ENCODE measurements at places on chromosomes 13 and 19. TPM values are rescaled to one million over a fixed set of nuclear protein-coding genes. Genes with fewer than 3 reads are reported as not detected.

Gene KIR3DL2
- total RNA-seq = not detected

Gene ZNF665
- 1.4 TPM for total RNA-seq

Gene LILRB5
- not detected for total RNA-seq

Gene EFNA2
- not detected for total RNA-seq

Gene THSD1
- 4.9 TPM for total RNA-seq

Gene ARMC6
- 32.0 TPM for total RNA-seq

Gene ADPRHL1
- 3.5 TPM for total RNA-seq

Gene PABPC3
- total RNA-seq = 0.23 TPM

Gene DCLK1
- total RNA-seq = 8.4 TPM

Gene PGLYRP1
- total RNA-seq = not detected

Gene ZNF99
- not detected for total RNA-seq

Gene LGALS13
- not detected for total RNA-seq

Gene KIR2DL1
- not detected for total RNA-seq

Gene ZNF260
- 5.7 TPM for total RNA-seq

- peaks cover 100% of the 10 kb centered on the region for H3K36me3 ChIP-seq
- H3K27me3 ChIP-seq = no peaks in the 10 kb centered on the region
- H3K4me1 ChIP-seq = peaks cover 8% of the 10 kb centered on the region
- no peak overlapping the region for H3K27ac ChIP-seq
Observed at GRCh38 chr19:50008532-50008931, 16.6 kb downstream of the VRK3 start.

- no peaks in the 10 kb centered on the region for H3K36me3 ChIP-seq
- H3K4me3 ChIP-seq = no peak overlapping the region
- no peak for DNase-seq
- no peak overlapping the region for H3K27ac ChIP-seq
- H3K4me1 ChIP-seq = no peaks in the 10 kb centered on the region
Observed at GRCh38 chr13:109743706-109744453, 42.5 kb downstream of the IRS2 start.

DNA sequence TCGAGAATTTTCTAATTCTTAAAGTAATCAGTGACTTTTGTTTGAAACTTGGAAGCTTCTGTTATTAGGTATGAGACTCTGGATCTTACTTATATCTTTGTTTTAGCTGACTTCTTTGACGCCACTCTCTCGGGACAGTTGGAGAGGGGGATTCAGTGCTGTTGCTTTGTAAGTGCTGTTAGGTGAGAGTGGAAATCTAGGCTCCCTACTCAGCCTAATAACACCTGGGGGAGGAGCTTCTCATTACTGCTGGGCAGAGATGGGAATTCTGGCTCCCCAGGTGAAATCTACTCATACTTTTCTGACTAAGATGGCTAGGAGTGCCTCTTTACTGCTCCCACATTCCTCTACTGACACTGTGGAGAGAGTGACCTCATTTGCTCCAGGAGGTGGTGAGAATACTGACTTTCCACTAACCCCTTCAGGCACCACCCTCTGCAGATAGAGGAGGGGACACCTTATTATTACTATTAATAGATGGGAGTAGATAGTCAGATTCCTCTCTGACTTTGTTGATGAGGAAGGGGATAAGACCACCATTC, 324.9 kb upstream of the SPRY2 start:
- H3K4me3 ChIP-seq = no peak overlapping the region
- H3K4me1 ChIP-seq = no peaks in the 10 kb centered on the region
- H3K36me3 ChIP-seq = no peaks in the 10 kb centered on the region
- no peak overlapping the region for H3K27ac ChIP-seq

- no peak for DNase-seq
- no peaks in the 10 kb centered on the region for H3K27me3 ChIP-seq
- peaks cover 99% of the 10 kb centered on the region for H3K36me3 ChIP-seq
- H3K4me3 ChIP-seq = no peak overlapping the region
- no peak overlapping the region for H3K27ac ChIP-seq
Observed at GRCh38 chr13:72757792-72758535, 23.7 kb downstream of the DIS3 start.

GRCh38 chr19:54271106-54271505, 9.8 kb downstream of the LILRB2 start:
- no peak overlapping the region for H3K4me3 ChIP-seq
- no peaks in the 10 kb centered on the region for H3K27me3 ChIP-seq
- H3K36me3 ChIP-seq = no peaks in the 10 kb centered on the region
- no peak for DNase-seq
- no peak overlapping the region for H3K27ac ChIP-seq
- no peaks in the 10 kb centered on the region for H3K4me1 ChIP-seq

- H3K27me3 ChIP-seq = peaks cover 17% of the 10 kb centered on the region
- no peaks in the 10 kb centered on the region for H3K4me1 ChIP-seq
- no peak overlapping the region for H3K27ac ChIP-seq
- DNase-seq = no peak
- H3K36me3 ChIP-seq = no peaks in the 10 kb centered on the region
Observed at GRCh38 chr13:60175571-60175970, 11.8 kb upstream of the DIAPH3 start.

GRCh38 chr13:35851881-35852280, 279.3 kb downstream of the DCLK1 start:
- no peaks in the 10 kb centered on the region for H3K4me1 ChIP-seq
- H3K4me3 ChIP-seq = no peak overlapping the region
- DNase-seq = no peak
- H3K27ac ChIP-seq = no peak overlapping the region
- no peaks in the 10 kb centered on the region for H3K36me3 ChIP-seq

GRCh38 chr13:48928757-48929430, 46.8 kb upstream of the FNDC3A start:
- no peak overlapping the region for H3K27ac ChIP-seq
- no peak overlapping the region for H3K4me3 ChIP-seq
- no peaks in the 10 kb centered on the region for H3K4me1 ChIP-seq

DNA sequence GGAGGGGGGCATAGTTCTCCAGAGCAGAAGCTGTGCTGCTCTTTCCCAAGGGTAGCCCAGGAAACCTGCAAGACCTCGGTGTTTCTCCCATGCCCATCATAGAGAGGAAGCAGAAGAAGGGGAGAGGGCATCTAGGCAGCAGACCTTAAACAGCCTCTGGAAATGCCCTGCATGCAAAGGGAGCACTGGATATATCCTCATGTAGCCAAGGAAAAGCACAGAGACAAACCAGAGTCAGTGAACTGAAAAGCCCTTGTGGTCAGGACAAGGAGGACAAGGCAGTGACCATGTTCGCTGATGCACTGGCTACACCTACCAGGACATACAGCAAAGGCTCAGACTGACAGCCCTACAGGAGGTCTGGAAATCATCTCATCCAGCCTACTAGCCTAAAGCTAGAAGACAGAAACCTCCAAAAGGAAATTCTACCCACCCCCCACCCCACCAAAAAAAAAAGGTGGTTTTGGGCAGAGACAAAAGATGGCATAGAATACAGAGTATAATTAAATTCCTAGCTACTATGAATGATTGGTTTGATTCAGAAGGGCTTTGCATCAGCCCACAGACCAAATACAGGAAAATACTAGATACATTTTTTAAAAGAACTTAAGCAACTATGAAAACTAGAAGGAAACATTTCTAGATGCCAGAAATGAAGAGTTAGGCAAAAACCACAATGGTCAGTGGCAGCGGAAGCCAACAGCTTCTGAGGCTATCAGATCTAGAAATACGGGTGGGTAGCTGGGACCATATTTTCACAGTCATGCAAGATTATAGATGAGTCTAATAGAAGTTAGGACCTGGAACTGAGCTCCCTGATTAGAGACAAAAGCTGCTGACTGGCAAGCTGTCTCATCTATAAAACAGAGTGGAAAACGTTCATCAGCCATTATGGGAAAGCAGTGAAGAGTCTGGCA, 4.4 kb upstream of the TBC1D4 start:
- H3K27ac ChIP-seq = no peak overlapping the region
- H3K27me3 ChIP-seq = no peaks in the 10 kb centered on the region
- peaks cover 12% of the 10 kb centered on the region for H3K4me1 ChIP-seq

DNA sequence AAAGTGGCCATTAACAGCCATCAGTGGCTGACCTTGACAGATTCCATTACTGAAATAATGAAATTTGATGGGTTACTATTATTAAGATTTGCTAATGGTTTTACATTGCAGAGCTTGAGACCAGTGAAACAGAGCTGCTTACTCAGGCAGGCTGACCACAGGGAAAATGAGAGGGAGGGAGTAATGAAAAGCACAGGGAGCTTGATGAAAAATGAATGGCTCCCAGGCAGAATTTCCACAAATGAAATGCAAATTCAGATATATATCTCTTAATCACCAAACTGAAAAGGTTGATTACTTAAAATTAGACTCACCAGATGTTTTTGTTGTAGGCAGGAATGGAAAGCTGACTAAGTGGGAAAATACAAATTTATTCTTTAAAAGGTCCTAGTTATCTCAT, 36.1 kb downstream of the HTR2A start:
- no peak for DNase-seq
- H3K27me3 ChIP-seq = no peaks in the 10 kb centered on the region
- H3K4me1 ChIP-seq = no peaks in the 10 kb centered on the region
- H3K4me3 ChIP-seq = no peak overlapping the region
- H3K27ac ChIP-seq = no peak overlapping the region
- H3K36me3 ChIP-seq = no peaks in the 10 kb centered on the region

GRCh38 chr13:66886264-66886663, 343.9 kb downstream of the PCDH9 start:
- H3K36me3 ChIP-seq = no peaks in the 10 kb centered on the region
- no peak overlapping the region for H3K4me3 ChIP-seq
- no peaks in the 10 kb centered on the region for H3K27me3 ChIP-seq
- no peak overlapping the region for H3K27ac ChIP-seq

DNA sequence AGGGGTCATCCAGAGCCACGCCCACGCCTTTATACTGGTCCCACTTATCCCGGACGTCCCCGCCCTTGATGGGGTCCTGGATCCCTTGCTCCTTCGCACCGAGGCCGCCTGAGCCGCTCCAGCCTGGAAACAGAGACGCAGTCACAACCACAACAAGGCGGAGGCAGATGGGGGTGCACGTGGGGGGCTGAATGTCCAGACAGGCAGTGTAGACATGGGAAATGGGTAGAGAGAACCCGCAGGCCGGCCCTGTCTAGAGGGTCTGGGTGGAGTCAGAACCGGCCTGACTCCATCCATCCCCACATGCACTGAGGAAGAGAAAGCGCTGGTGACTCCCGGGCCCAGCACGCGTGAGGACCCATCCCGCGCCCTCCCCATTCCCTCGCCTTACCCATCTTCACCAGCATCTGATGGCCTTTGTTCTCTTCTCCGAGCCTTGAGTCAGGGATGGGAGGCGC, 23.0 kb downstream of the CHERP start:
- H3K27me3 ChIP-seq = no peaks in the 10 kb centered on the region
- no peak overlapping the region for H3K4me3 ChIP-seq

DNA sequence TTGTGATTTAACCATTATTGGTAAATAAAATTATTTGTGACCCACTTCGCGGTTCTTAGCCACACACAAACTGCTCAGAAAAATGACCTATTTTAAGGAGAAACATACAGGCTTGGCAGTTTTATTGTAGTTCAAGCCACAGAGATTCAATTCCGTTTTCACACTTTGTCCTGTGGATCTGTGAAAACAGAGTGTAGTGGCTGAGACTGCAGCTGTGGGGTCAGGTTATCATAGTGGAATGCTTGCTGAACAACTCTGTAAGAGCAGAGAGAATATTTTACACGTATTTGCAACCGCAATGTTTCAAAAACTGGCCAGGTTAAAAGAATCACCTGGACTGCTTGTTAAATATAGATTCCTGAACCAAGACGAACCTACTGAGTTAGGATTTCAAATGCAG, 292.5 kb downstream of the GPC5 start:
- H3K36me3 ChIP-seq = no peaks in the 10 kb centered on the region
- no peaks in the 10 kb centered on the region for H3K27me3 ChIP-seq
- no peak overlapping the region for H3K4me3 ChIP-seq
- H3K4me1 ChIP-seq = no peaks in the 10 kb centered on the region
- no peak for DNase-seq

- no peaks in the 10 kb centered on the region for H3K36me3 ChIP-seq
- no peak overlapping the region for H3K27ac ChIP-seq
- H3K4me1 ChIP-seq = peaks cover 53% of the 10 kb centered on the region
- no peaks in the 10 kb centered on the region for H3K27me3 ChIP-seq
- DNase-seq = no peak
Observed at GRCh38 chr13:113846636-113847318, 17.1 kb downstream of the GAS6 start.

DNA sequence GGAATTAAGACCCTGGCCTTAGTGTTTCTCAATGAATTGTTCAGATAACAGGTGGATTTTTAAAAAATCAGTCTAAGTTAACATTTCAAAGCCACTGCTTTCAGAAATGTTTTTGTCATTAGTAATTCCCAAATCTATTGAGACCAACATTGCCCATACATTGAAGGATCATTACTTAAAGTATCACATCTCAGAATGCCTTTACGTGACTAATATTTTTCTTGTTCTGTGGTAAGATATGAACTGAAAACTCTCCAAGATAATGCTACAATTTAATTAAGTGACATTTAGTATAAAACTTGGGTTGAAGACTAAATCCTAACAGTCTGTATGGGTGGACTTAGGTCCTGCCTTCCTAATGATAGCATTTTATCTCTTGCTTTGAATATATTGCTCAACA, 59.4 kb upstream of the POSTN start:
- DNase-seq = no peak
- no peak overlapping the region for H3K4me3 ChIP-seq
- no peaks in the 10 kb centered on the region for H3K36me3 ChIP-seq

DNA sequence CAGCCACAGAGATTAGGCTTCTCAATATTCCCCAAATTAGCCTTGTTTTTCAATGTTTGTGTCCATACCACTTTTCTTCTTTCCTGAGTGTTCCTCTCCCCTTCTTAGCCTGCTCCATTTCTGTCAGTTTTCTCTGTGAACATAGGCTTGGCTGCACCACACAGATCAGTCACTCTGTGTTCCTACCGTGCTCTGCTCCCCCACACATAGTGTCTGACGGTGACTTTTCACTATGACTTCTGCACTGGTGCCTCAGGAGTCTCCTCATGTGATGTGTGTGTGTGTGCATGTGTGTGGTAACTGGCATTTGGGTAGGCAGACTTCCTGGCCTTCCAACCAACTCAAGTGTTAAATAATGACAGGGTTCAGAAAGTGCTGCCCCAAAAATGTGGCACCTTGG, 47.9 kb upstream of the MYCBP2 start:
- no peaks in the 10 kb centered on the region for H3K27me3 ChIP-seq
- no peaks in the 10 kb centered on the region for H3K36me3 ChIP-seq
- H3K4me1 ChIP-seq = peaks cover 7% of the 10 kb centered on the region
- no peak for DNase-seq
- H3K4me3 ChIP-seq = no peak overlapping the region

DNA sequence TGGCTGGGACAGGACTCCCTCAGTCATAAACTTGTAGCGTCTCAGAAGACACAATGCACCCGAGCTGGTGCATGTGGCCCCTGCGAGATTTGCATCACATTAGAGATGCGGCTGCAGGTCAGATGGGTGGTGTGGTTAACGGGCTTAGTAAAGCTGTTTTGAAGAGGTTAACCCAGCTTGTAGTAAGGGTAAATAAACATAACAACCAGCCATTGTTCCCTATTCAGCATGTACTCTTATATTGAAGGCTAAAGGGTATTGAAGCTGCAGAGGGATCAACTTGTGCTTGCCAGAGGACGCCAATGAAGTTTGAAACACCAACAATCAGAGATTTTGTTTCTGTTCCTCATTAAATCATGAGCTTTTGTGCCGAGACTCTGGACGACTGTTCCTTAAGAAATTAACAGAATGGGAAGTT, 79.4 kb downstream of the ZIC5 start:
- H3K4me3 ChIP-seq = no peak overlapping the region
- H3K36me3 ChIP-seq = no peaks in the 10 kb centered on the region
- peaks cover 6% of the 10 kb centered on the region for H3K27me3 ChIP-seq
- H3K4me1 ChIP-seq = peaks cover 10% of the 10 kb centered on the region
